RWPE2 (cell line): ENCODE measurements at places on chromosomes 12 and 14.

GRCh38 chr12:12180136-12180535, 86.7 kb downstream of the LRP6 start:
- no peak overlapping the region for H3K4me3 ChIP-seq
- no peaks in the 10 kb centered on the region for H3K36me3 ChIP-seq
- H3K27me3 ChIP-seq = no peaks in the 10 kb centered on the region
- peaks cover 5% of the 10 kb centered on the region for H3K4me1 ChIP-seq

DNA sequence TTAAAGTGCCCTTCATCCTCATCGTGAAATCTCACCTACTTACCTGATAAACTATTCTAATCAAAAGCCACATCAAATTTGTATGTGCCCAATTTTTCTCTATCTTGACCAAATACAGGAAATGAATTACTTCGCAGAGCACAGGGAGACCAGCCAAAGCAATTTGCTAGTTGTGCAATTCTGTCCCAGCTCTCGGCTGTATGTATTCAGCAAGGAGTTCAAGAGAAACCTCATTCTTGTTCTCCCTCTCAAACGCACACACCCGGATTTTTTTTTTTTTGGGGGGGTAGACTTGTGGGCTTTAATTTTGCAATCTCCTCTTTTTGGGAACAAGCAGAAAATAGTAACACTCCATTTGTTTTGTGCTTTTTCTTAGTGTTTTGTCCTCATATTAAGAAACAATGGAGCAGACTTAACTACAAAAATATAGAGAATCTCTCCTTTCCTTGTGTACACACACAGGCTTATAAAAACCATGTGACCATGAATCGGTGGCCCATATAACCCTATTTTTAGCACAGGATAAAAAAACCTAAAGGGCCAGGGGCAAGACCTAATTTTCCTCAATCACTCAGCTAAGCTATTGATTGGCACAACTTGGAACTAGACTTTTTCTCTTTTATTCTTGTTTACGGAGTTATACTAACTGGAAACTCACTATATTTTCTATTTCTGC, 64.2 kb downstream of the MBIP start:
- no peaks in the 10 kb centered on the region for H3K36me3 ChIP-seq
- H3K27me3 ChIP-seq = peaks cover 14% of the 10 kb centered on the region
- DNase-seq = no peak
- H3K4me3 ChIP-seq = no peak overlapping the region

DNA sequence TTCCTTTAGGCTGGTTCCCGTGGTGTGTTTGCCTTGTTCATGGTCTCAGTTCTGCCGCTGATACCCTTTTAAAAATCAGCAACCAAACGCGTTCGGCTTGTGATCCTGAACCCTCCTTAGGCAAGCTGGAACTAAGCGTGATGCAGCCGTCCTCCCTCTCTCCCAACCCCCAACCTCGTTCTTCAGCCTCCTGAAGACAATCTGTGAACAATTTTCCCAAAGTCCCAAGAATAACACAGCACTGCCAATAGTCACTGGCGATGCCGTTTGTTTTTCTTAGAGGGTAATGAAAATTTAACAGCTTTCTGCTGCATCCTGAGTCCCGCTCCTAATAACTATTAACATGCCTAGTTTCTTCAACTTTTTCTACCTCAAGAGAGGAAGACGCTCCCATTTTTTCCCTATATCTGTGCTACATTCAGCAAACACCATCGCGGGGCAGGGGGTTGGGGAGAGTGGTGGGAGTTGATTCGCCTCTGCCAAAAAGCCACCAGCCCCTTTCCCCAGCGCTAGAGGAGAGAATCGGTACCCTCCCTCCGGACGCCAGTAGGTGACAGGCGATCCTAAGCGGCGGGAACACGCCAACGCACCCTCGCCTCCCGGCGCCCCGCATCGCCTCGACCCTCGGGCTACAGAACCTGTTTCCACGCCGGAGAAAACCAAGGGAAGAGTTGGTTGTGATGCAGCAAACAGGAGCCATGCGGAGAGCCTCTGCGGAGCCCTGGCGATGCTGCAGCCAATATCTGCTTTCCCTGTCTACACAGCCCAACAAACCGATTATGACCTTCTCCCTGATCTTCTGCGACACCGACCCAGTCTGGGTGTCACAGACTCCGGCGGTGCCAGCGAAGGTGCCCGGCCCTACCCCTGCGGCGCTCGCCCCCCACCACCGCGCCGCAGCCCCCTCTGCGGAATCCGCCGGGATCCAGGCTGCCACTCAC, 752 bp downstream of the PRICKLE1 start:
- H3K4me3 ChIP-seq = peak overlapping the region; percentile 63
- no peak overlapping the region for H3K27ac ChIP-seq
- H3K27me3 ChIP-seq = no peaks in the 10 kb centered on the region
- H3K36me3 ChIP-seq = no peaks in the 10 kb centered on the region
- no peak for DNase-seq

DNA sequence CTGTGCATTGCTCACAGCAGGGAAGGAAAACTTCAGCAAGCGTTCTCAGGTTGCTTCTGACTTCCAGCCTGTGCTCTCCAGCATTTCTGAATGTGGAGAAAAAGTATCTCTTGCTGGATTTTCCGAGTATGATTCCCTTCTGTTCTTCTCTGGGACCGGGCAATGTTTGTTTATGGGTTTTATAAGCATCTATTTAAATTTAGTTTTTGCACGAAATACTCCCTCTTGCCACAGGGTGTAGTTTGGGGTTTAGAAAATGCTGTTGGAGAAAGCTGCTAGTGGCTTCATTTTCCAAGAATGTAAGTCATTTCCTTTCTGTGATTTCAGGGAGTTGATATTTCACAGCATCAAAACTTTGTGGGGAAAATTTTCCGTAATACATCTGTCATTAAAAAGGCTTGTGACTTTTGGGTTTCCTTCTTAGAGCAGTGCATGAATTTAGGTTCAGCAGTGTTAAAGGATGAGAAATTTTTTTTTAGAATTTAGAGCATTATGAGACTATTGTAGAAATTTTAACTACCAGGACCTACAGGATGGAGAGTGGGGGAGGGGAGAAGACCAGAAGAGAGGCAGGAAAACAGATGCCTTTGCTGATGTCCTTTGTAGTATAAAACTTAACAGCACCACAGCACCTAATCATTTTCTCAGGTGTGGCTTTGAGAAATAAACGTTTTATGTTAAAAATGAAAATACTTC, 1.5 kb downstream of the FRMD6 start:
- no peaks in the 10 kb centered on the region for H3K27me3 ChIP-seq
- peak overlapping the region; percentile 90 for H3K4me3 ChIP-seq
- no peak for DNase-seq
- peak overlapping the region; percentile 90 for H3K27ac ChIP-seq
- peaks cover 41% of the 10 kb centered on the region for H3K36me3 ChIP-seq

GRCh38 chr12:50103351-50103750, 457 bp upstream of the GPD1 start:
- H3K27ac ChIP-seq = no peak overlapping the region
- H3K36me3 ChIP-seq = peaks cover 28% of the 10 kb centered on the region
- DNase-seq = no peak
- no peak overlapping the region for H3K4me3 ChIP-seq
